ENCODE measurements at places on chromosomes 4 and X.
A peak's percentile ranks its signal among the peaks of the same experiment; 100 is the strongest.

DNA sequence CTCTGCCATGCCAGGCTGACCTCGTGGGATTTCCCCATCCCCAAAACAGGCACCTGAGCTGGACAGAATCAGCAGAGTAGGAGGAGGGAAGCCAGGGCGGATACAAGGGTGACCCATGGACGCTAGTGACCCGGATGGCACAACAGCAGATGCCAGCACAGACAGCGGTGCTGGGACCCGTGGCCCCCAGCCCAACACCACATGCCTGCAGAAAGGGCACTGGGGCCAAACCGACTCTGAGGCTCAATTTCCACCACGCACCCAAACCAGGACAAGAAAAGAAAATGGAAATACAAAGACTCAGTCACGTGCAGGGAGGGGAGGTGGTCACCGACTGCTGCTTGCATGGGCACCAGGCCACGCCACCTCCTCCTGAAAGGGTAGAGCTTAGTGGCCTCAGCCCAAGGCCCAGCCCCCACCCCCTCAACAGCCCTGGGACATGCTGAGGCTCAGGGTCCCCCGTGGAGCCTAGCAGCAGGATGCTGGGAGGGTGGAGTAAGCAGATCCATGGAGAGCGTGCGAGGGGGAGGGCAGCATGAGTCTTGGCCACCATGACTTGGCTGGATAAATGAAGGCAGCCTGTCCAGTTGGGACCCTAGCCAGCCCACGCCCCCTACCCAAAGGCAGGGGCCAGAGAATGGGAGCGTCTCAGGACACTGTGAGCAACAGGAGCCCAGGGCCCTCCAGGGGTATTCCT, 47.7 kb downstream of the C4orf50 start:
- no peak for DNase-seq

GRCh38 chrX:150730719-150731118, 37.5 kb downstream of the MTMR1 start:
- no peak for DNase-seq

DNA sequence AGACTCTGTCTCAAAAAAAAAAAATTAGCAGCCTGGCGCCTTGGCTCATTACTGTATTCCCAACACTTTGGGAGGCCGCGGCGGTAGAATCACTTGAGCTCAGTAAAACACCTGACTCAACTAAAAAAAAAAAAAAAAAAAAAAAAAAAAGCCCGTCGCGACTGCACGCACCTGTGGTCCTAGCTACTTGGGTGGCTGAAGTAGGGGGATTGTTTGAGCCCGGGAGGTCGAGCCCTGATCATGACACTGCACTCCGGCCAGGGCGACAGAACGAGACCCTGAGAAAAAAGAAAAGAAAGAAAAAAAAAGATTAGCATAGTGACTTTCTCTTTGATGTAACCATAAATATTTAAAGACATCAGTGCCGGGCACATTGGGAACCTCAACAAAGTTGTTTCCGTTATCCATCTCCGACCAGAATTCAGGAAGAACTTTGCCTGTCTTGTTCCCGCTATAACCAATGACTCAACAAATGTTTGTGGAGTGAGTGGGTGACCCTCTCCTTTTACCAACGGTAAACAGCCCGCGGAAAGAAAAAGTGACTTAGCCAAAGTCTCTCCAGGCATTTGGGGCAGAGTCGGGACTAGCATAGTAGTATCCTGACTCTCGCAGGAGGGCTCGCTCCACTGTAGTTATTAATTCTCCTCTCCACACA, 553 bp upstream of the MED28 start:
- DNase-seq: peak; percentile 23

- DNase-seq: no peak
These were observed 35.3 kb upstream of the GPR78 start for GRCh38 chr4:8544741-8545438.

GRCh38 chr4:26375551-26375950, 54.7 kb downstream of the RBPJ start:
- DNase-seq: no peak

- no peak for DNase-seq
These were observed 212.9 kb upstream of the SMIM31 start for GRCh38 chr4:164540987-164541386.

GRCh38 chr4:176607807-176608206, 184.9 kb downstream of the VEGFC start:
- no peak for DNase-seq

DNA sequence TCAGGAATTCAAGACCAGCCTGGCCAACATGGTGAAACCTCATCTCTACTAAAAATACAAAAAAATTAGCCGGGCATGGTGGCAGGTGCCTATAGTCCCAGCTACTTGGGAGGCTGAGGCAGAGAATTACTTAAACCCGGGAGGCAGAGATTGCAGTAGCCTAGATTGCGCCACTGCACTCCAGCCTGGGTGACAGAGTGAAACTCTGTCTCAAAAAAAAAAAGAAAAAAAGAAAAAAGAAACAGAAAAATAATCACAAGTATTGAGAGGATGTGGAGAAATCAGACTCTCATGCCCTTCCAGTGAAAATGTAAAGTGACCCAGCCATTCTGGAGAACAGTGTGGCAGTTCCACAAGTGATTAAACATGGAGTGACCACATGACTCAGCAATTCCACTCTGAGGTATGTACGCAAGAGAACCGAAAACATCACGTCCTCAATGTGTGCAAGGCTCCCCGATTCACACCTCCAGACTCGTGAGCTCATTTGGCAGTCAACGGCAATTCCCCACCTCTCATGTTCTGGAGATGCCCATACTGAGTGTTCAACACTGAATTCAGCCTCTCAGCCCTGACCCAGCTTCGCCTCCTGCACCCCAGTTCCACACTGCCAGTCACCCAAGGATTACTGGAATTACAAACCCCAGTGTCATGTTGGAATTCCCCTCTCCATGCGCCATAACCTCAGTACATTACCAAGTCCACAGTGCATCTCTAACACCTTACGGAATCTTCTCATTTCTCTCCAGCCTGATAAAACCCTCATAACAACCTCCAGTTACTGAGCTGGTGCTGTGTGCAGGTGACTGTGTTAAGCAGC, 21.1 kb downstream of the ACOX3 start:
- no peak for DNase-seq

GRCh38 chr4:154731756-154732155, 12.0 kb upstream of the LRAT start:
- no peak for DNase-seq

GRCh38 chrX:10240918-10241317, 84.1 kb downstream of the CLCN4 start:
- DNase-seq: no peak

- no peak for DNase-seq
These were observed 240.3 kb upstream of the TAPT1 start for GRCh38 chr4:16466581-16466980.

DNA sequence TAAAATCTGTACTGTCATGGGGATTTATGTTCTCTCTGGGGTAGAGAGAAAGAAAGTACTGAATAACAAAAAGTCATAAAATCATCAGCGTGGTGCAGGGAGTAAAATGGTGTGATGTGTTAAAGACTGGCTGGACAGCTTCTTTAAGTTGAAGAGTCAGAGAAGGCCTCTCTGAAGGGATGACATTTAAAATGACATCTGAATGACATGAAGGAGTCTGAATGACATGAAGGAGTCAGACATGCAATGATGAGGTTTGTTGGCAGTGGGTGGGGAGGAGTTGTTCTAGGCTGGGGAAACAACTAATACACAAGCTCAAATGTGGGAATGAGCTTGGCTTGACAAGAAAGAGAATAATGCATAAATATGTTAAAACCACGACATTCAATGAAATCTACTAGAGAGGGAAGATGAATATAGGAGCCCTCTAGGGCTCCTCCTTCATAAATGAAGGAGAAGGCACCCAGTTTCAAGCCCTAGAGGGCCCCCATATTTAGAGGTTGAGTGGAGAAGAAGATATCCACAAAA, 63.9 kb upstream of the KIT start:
- DNase-seq: no peak

DNA sequence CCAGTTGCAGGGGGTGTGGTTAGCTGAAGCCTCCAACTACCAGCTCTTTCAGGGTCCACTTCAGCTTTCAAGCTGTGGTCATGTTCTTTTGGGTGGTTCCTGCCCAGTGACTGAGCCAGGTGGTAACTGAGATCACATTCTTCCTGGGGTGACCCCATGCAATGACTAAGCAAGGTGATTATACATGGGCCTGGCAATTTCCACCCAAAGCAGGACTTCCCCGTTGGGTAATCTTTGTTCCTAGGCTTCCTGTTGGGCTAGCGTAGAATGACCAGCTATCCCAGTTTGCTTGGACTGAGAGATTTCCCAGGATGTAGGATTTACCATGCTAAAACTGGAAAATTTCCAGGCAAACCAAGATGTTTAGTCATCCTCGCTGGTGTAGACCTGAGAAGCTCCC, 18.4 kb upstream of the MAGEB17 start:
- DNase-seq: no peak

GRCh38 chr4:98779088-98779487, 120.7 kb upstream of the TSPAN5 start:
- DNase-seq: no peak

DNA sequence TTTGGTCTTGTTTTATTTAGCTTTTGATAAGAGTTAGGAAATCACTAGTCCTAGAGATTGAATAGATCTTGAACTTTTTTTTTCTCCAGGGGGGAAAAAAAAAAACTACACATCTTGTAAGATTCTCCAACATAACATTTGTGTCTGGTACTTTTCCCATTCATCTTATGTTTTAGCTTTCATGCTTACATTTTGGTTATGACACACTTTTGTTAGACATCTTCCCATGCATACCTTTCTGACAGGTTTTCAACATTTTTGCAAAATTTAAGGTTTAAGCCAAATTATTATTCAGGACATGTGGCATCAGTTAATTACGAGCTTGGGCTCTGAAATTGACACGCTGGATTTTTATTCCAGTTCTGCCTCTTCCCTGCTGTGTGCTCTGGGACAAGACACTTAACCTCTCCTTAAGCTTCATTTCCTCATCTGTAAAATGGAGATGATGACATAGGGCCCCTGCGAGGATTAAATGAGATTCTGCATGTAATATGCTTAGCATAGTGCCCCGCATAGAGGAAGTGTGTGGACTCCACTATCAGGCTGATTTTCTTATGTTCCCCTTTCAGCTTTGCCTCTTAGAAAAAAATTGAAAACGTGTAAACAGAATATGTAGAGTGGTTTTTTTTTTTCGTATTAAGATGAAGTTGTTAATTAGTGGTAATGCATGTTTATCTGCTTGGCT, 5.3 kb downstream of the KIT start:
- DNase-seq: no peak

DNA sequence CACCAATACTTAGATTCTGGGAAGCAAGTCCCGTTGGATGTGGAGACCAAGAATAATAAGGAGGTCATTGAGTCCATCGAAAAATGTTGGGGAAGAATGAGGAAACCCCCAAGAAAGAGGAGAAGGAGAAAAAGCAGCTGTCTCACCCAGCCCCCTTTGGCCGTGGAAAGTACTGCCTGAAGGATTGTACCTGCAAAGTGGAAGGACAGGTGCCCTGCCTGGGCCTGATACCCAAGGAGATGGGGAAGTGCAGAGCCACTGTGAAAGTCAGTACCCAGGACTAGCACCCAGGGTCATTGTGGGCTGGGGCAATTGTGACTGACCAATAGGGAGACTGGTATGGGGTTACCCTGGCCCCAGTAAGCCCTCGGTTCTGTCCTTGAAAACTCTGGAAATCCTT, 13.8 kb upstream of the CFAP299 start:
- no peak for DNase-seq

- no peak for DNase-seq
These were observed 31.4 kb downstream of the TEX13A start for GRCh38 chrX:105189093-105189492.

DNA sequence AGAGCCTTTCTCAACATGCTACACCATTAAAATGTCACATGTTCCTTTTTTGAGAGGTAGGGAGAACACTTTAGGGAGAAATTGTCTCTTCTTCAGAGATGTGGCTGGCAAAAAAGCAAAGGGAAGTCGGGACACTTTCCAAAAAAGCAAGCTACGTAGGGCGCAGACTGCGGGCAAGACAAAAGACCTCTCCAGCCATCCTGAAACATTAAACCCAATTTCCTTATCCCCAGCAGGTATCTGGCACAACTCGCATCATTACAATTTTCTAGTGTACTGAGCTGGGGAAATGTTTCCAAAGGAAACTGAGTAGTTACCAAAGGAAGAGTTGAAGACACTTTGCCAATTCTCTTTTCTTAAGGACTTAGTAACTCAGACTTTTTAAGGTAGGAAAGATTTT, 116.0 kb downstream of the PACRGL start:
- DNase-seq: no peak

- DNase-seq: peak; percentile 63
These were observed 31.6 kb downstream of the MTHFD2L start for GRCh38 chr4:74189331-74190043.

GRCh38 chr4:163331629-163332376, 593 bp downstream of the NPY1R start:
- peak; percentile 18 for DNase-seq

Measured in COLO829 (cell line).